ENCODE measurements at places on chromosomes 4 and X.
A peak's percentile ranks its signal among the peaks of the same experiment; 100 is the strongest.

- no peak for DNase-seq
Measured at GRCh38 chr4:147034372-147034771, 88.7 kb upstream of the TTC29 start.

GRCh38 chrX:150080497-150080896 lies 142.2 kb upstream of the EOLA2 start:
- no peak for DNase-seq

- DNase-seq: no peak
Measured at GRCh38 chr4:179485781-179486180, 2043.5 kb upstream of the AGA start.

DNA sequence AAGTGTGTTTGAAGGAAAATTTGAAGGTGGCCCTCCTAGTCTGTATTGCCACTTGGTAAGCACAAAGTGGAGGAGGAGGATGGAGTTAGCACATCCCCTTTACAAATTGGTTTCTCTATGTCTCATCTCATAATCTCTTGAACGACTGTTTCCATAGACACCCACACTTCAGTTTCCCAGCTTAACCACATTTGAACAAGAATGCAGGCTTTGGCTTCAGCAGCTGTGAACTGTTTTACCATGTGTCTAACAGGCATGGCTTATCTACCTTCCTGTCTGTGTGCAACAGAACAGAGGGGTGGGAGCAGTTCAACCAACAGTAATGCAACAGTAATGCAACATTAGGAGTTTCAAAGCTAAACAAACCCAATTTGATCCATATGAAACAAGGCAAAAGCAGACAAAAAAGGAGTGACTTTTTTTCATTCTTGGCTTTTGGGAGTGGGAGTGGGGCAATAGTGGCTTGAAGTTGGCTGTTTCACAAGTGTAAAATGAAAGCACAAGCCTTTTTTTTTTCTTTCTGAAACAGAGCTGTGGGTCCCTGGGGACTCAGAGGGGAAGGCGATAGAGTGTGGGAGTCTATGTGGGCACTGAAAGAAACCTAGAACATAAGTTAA lies 108.0 kb downstream of the ITM2A start:
- DNase-seq: peak; percentile 6

GRCh38 chr4:162364651-162365050 lies 200.9 kb upstream of the FSTL5 start:
- DNase-seq: no peak

DNA sequence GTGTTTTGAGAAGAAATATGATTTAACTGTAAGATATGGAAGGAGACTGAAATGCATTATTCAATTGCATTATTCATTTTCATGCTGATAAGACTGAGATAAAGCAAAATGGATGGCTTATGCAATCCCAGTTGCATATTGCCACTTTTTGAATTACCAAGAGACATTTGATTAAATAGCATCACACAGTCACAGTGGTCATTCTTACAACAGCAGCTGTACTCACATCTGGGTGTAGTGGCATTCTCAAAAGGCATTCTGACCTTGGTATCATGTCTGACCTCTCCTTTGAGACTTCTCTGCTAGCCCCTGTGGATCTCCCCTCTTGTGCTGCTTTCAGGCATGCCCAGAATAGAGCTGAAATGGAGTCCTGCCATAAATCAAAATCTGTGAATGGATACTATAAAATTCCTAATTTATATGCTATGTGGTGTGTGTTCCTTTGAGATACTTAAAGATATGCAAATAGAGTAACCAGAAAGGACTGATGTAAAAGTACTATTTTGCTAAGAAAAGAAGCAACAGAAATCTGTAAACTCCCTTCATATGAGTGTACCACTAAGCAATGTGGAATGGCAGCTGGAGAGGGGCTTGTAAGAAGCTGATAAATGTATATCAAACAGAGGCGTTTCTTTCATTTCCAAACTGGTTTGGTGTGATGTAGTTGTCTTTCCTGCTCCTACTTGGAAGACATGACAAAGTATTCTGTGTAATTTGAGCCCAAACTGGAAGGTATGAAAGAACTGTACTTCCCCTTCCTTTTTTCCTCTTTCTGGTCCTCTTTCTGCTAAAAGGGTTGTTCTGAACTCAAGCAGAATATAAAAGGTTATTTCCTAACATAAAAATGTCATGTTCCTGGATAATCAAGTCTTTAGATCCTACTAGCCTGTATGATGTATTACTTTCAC lies 25.4 kb upstream of the METAP1 start:
- no peak for DNase-seq

DNA sequence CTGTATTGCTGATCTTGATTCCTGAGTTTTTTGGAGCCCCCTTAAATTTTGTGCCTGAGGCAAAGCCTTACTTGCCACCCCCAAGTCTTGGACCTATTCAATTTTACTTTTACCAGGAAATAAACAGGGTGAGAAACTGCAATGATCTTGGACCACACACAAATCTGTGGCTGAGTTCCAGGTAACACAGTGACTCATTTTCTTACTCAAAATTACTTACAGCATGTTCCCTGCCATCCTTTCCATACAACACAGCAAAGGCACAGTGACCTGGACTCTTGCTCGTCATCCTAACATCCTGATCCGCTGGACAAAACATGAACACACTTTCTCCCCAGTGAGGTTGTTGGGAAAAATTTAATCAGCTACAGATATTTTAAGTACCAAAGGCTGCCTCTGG lies 60.7 kb upstream of the S100G start:
- DNase-seq: no peak

GRCh38 chr4:128384091-128384520 lies 96.5 kb upstream of the PGRMC2 start:
- no peak for DNase-seq

DNA sequence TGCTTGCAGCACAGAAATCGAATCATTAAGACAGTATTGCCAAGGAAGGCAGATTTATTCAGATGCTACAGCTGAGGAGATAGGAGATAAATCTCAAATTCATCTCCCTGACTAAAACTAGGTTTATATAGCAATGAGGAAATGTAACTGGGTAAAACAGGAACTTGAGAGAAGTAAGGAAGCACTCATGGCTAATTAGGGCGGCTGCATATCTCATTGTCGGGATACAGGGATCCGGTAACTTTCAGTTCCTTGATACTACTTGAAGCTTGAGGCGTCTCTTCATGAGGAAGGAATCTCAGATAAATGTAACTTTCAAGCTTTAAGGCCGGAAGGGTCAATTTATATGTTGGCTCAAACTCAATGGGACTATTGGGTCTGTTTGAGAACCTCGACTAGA lies 129.2 kb upstream of the WDR1 start:
- no peak for DNase-seq

DNA sequence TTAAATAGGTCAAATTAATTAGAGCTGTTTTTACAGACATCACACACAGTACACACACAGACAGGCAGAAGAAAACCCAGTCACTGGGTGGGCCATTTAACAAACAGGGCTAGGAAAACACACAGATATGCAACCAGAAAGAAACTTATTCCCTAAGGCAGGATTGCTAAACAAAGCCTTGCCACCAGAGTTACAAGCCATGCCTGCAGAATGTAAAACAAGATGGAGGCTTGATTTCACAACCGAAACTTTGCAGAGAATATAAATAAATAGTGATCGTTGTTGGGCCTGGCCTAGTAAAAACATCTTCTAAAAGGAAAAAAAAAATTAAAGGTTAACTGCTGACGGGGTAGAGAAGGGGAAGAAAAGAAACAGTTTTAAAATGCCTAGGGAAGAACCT lies 212.3 kb downstream of the NAP1L3 start:
- no peak for DNase-seq

DNA sequence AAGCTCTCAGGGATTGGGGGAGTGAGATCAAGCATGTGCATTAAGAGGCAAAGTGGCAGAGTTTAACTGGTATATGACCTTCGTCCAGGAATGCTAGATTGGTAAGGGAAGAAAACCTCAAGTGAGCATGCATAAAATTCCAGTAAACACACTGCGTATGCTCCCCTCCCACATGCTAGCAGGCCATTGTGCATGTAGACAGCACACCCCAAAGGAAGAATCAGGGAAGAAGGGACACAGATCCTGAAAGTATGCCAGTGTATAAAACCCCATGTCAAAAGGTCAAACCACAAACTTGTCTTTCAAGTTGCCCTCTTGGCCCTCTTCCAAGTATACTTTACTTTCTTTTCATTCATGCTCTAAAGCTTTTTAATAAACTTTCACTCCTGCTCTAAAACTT lies 405.2 kb upstream of the CNKSR2 start:
- no peak for DNase-seq

DNA sequence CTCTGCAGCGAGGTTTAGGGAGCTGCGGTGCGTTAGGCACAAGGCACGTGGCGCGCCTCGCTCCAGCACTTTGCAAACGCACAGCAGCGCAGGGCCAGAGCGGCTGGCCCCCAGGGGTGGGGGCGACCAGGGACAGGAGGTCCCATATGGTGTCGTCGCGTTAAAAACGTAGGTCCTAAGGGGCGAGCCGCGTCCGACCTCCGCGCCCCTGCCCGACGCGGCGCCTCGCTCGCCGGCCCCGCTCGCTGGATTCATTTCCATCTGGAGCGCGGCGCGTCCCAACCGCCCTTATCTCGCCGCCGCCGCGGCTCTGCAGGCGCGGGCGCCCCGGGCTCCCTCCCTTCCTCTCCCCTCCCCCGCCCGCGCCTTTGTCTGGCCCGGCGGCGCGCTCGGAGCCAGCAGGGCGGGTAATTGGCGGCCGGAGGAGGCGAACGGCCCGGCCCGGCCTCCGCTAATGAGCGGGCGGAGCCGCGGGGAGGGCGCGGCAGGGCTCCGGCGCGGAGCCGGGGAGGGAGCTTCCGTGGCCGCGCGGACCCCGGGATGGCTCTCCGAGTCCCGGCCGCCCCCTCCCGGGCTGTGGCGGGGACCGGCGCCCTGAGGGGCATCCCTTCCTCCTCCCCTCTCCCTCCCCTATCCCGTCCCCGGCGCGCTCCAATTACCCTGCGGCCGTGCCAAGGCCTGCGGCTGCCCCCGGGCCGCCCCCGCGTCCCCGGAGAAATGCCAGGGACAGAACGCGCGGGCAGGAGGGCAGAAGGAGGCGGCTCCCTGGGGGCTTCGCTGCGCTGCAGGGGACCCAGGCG lies 409.0 kb downstream of the BCOR start:
- DNase-seq: no peak

DNA sequence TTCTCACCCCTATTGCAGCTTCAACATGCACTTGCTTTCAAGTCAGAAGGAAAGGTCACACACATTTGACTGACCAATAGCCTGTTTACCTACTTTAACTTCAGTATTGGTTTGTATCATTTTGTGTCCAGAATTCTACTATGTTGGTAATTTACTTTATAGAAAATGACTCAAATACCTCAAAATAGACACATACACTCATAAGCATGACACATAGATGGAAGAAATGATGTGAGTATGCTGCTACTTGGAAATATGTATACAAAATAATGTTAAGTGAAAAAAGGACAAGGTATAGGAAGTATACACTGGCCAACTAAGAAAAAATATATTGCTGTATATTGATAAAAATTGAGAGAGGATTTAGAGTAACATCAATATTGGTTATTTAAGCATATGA lies 98.8 kb upstream of the CASK start:
- no peak for DNase-seq

- DNase-seq: no peak
Measured at GRCh38 chr4:96775501-96775900, 935.6 kb downstream of the PDHA2 start.

- DNase-seq: no peak
Measured at GRCh38 chrX:72273718-72274117, 3.3 kb downstream of the RPS4X start.

GRCh38 chr4:681736-682451 lies 7.1 kb downstream of the SLC49A3 start:
- DNase-seq: no peak

- DNase-seq: no peak
Measured at GRCh38 chrX:9271789-9272525, 192.9 kb upstream of the TBL1X start.

DNA sequence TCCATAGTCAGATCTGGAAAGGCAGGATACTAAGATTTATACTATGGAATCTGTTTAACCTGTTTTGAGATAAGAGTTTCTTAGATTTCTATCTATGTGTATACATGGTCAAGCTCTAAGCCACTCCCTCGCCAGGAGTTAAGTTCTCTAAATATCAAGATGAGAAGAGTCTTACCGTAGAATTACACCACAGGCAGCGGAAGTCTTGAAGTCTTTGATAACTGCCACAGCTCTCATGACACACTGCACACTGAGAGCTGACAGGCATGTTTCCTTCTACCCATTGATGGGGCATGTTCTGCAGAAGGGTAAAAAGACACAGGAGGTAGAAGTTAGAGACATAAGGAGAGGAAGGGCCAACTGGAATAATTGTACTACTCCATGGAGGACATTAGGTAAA lies 67.7 kb downstream of the DGKK start:
- no peak for DNase-seq

DNA sequence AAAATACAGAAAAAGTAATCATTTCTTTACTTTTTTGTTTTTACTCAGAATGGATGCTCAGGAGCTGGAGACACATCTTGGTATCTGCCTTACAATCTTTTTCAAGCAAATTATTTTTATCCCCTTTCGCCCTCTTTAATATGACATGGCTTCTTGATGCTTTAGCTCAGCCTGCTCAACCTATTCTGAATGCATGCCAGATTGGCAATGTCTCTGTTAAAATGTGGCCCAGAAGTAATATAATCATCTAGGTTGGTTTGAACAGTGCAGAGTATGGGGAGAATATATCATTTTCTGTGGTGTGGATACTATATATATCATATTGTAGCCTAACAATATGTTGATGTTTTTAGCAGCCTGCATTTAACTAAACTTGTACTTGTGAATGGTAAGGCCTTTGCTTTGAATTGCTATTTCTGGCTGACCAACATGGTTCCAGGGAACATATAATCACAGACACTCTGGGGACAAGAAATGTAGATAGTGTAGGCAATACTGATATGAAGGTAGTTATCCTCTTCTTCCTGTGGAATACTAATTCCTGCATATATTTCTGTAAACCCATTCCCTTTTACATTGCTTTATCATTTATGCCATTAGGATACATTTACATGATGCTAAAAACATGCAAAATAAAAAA lies 282.7 kb downstream of the PPP3CA start:
- no peak for DNase-seq

- DNase-seq: no peak
Measured at GRCh38 chr4:85955620-85956292, 404.1 kb downstream of the MAPK10 start.

- no peak for DNase-seq
Measured at GRCh38 chrX:101685923-101686322, 26.3 kb upstream of the ARMCX2 start.

- DNase-seq: no peak
Measured at GRCh38 chrX:18575744-18576143, 96.2 kb downstream of the RS1 start.

- DNase-seq: no peak
Measured at GRCh38 chr4:124230268-124230667, 482.3 kb downstream of the ANKRD50 start.

GRCh38 chrX:154408659-154409221 lies 314 bp downstream of the DNASE1L1 start:
- DNase-seq: no peak

GRCh38 chr4:22483551-22483981 lies 32.3 kb downstream of the ADGRA3 start:
- no peak for DNase-seq

DNA sequence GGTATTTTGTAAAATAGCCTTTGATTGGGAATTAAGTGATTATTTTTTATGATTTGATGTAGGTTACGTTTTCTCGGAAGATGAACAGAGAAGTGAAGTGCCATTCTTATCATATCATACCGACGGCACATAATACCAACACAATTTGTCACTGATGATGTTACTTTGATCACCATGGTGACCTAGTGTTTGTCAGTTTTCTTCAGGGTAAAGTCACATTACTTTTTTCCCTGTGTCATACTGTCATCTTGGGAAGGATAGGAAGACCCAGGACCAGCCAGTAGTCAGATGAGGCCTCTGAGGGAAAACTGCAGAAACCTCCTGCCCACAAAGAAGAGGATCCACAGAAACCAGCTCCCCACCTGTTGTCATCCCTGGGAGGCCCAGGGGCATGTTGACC lies 1.3 kb upstream of the MAGEC1 start:
- DNase-seq: no peak
